Activated gamma-delta T cell treated with anti-CD3 and anti-CD28 coated beads, Interleukin-2, amount 50 U/mL, for 16 hours (primary cell): ENCODE measurements at places on chromosomes 3 and 15.

GRCh38 chr15:99074446-99074845, 30.4 kb upstream of the SYNM start:
- no peak for DNase-seq

GRCh38 chr3:21531909-21532308, 219.1 kb downstream of the ZNF385D start:
- DNase-seq = no peak

- no peak for DNase-seq
These were observed 83.3 kb downstream of the GLDN start for GRCh38 chr15:51424780-51425179.

DNA sequence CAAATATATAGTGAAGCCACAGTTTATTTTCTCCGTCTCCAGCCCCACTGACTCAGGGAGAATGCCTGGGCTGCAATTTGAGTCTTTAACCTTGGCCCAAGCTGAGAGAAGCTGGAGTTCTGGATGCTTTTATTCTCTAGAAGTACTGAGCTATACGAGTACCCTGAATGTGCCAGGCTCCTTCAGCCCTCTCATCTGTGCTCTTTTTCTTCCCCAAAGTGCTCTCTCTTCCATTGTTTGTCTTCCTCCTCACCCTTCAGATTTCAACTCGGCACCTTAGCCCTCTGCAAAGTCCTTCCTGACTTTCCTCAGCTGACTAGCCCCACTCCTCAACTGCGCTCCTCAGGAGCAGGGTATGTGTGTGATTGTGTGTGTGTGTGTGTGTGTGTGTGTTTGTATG, 75.6 kb upstream of the AGBL1 start:
- no peak for DNase-seq

DNA sequence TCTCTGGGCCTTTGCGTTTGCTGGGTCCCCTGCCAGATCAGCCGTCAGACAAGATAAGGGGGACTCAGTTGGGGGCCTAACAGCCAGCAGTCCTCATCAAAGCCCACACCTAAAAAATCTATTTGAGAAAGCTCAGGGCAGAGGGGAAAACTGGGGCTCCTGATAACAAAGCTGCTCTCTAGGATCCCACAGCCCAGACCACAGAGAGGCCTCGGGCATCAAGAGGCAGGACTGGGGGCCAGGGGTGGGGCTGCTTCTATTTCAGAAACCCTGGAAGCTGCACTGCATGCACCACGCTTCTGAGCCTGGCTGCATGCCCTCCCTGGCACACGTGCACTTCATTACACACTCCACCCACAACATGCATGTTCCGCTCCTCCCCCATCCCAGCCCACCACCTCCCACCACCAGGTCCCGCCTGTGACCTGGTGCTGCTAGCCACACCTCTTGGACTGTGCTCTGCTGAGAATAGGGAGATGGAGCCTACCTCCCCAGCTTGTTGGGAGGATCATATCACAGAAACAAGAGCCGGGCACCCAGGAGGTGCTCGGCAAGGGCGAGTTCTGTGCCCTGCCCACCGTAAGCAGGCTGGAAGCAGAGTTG, 26.6 kb downstream of the FBLN2 start:
- DNase-seq = no peak

- no peak for DNase-seq
These were observed 1.7 kb downstream of the PPCDC start for GRCh38 chr15:75025107-75025506.
